ENCODE measurements at places on chromosomes 11 and 22.

GRCh38 chr22:24105631-24106030 lies 75.7 kb upstream of the SUSD2 start:
- no peak for DNase-seq

GRCh38 chr22:29394931-29395581 lies 6.7 kb upstream of the AP1B1 start:
- no peak for DNase-seq

DNA sequence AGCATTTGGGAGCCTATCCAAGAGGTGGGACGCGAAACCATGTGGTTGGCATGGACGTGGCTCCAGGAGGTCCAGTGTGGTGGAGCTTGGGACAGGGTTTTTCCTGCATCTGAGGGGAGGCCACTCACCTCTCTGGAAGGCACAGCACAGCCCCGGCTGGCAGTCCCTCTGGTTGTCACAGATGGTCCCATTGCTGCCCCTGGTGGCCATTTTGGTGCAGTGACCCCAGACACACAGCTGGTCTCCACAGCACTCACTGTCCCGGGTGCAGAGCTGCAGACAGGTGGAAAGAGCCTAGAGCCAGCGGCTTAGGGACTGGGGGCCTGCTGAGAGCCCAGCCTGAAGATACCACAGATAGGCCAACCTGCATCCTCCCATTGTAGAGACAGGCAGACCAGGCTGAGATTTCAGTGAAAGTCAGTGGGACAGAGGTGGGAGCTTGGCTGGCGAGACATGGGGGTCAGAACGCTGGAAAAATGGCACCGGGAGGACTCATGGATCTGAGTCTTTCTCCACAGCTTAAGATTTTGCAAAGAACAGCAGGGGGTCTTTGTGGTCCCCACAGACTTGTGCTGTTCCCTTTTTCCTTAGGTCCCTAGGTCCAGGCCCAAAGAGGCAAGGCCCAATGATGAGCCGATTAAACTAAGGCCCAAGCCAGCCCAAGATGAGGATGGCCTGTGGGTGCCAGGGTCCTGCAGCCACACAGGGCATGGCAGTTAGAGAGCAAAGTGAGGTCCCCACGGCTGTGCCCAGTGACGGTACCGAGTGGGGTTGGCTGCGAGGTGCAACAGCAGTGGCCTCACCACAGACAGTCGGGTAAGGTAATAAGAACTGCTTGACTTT lies 41.4 kb downstream of the DKK3 start:
- DNase-seq = peak; percentile 81

- no peak for DNase-seq
These were observed 386.3 kb downstream of the AASDHPPT start for GRCh38 chr11:106463796-106464201.

DNA sequence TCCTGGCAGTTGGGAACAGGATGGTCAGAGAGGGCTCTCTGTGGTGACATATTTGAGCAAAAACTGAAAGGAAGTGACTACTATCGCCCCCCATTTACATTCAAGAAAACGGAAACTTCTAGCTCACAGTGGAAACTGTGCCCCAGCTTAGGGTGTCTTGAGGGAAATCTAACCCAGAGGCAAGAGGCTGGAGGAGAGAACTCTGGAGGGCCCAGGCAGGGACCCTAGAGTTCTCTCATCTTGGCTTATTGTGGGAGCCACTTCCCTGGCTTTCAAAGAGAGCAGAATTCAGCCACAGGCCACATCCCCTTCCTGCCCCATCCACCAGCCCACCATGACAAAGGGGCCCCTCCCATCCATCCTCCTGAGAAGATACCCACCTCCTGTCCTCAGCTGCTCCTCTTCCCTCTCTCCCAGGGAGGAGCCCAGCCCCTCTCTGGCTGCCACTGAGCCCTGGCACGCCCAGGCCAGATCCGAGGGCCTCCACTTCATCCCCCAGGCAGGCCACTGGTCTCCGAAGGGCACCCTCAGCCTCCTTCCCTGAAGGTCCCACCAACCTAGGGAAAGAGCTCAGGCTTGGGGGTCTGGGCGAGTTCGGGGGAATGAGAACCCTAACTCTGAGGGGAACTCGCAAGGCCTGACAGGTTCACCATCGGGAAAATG lies 1.6 kb upstream of the TMPRSS13 start:
- DNase-seq = no peak

DNA sequence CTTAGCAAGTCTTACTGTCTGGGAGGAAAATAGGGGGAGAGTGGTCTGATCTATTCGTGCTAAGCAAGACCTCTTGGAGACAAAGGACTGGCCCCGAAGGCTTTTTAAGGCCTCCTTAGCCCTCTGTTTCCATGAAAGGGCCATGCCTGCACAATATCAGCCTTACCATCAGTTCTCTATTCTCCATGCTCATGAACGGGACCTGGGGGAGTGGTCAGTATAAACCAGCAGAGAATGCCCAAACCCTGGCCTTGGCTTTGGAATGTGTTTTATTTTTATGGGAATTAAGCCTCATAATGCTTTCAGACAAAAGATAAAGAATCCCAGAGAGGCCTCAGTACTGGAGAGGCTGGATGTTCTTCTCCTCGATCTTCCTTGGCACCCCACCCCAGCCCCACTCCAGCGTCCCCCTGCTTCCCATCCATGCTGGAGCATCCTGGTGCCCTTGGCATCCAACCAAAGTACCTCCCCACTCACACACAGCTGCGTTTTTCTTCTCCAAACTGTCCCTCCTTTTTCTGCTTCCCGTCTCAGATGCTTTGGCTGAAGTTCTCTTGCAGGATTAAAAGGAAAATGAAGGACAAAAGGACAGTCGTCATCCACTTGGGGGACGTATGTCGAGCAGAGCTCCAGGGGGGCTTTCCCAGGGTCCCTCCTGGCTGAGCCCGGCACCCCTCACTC lies 18.6 kb downstream of the FXYD6 start:
- DNase-seq = no peak

Measured in substantia nigra (tissue), 51 donors.